ENCODE measurements at places on chromosomes 7 and 10.
A peak's percentile ranks its signal among the peaks of the same experiment; 100 is the strongest.

GRCh38 chr7:75977743-75978142 lies 16.7 kb downstream of the TMEM120A start:
- DNase-seq: no peak

DNA sequence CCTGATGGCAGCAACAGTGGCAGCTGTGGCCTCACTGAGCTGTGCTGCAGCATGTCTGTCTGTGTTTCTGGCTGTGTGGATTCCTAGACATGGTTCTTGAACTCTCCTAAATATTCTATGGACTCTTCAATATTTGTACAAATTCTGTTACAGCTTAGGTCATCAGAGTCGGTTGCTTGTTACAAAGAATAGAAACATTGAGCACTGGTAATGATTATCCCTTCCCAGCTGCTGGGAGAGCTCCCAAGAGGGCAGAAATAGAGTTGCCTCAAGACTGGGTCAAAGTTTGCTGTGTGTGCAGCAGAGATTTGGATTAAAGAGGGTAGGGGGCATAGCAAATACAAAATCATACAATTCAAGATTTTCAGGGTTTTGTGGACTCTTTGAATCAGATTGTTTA lies 337.1 kb upstream of the AKR1E2 start:
- no peak for DNase-seq

- no peak for DNase-seq
Measured at GRCh38 chr10:62657244-62657835, 147.2 kb upstream of the ADO start.

- peak; percentile 46 for DNase-seq
Measured at GRCh38 chr7:95469187-95469586, 16.6 kb upstream of the ASB4 start.

GRCh38 chr7:44621034-44621749 lies 14.8 kb downstream of the OGDH start:
- peak; percentile 60 for DNase-seq

- DNase-seq: peak; percentile 70
Measured at GRCh38 chr10:23702977-23703414, 264.1 kb downstream of the OTUD1 start.

DNA sequence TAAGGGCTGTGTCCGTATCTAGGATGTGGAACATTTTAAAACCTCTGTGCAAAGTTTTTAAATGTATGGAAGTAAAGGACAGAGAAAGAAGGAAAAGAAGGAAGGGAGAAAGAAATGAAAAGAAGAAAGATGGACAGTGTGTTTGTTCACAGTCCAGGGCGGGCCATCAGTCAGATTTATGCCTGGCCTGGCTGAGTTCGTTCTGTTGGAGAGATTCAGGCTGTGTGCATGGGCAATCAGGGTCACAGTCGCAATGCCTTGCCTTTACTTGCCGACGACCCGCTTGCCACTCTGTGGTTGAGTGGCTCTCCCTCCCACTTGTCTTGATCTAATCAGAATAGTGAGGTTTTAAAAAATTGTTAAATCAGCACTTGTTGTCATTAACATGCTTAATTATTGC lies 369.4 kb upstream of the BMPER start:
- no peak for DNase-seq

- no peak for DNase-seq
Measured at GRCh38 chr7:134654104-134654775, 7.6 kb downstream of the BPGM start.

DNA sequence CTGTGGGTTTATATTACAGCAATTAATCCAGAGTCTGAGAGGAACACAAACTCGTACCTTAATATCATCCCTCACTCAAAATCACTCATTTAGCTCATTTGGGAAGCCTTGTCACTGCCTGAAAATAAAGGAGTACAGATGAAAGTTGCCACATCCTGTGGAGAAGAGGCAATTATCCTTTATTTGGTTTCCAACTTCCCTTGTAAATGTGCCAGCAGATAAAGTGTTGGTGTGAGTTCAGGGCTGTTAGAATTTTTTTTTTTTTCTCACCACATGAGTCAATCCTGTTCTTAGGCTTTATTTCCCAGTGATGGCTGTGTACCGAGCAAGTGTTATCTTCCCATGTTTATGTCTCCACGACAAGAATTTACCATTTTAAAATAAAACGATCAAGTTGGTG lies 99.0 kb upstream of the SMIM30 start:
- peak; percentile 22 for DNase-seq

- DNase-seq: no peak
Measured at GRCh38 chr7:139488810-139489209, 5.3 kb upstream of the KLRG2 start.

DNA sequence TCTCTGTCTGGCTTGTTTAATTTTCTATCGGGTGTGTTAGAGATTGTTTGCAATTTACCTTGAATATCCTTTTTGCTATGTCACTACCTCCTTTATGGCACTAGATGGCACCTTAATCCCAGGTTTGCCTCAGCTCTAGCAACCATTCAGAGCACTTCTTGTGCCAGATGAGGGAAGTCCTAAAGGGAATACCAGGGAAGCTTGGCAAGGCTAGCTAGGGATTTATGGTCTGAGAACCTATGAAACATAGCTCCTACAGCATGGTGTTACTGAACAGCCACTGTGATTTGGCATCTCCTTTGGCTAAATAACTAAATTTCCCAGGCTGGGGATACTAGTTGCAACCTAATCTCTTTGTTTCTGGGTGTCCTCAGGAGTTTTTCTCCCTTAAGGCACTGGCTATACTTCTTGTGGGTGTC lies 69.0 kb upstream of the VOPP1 start:
- DNase-seq: peak; percentile 75

DNA sequence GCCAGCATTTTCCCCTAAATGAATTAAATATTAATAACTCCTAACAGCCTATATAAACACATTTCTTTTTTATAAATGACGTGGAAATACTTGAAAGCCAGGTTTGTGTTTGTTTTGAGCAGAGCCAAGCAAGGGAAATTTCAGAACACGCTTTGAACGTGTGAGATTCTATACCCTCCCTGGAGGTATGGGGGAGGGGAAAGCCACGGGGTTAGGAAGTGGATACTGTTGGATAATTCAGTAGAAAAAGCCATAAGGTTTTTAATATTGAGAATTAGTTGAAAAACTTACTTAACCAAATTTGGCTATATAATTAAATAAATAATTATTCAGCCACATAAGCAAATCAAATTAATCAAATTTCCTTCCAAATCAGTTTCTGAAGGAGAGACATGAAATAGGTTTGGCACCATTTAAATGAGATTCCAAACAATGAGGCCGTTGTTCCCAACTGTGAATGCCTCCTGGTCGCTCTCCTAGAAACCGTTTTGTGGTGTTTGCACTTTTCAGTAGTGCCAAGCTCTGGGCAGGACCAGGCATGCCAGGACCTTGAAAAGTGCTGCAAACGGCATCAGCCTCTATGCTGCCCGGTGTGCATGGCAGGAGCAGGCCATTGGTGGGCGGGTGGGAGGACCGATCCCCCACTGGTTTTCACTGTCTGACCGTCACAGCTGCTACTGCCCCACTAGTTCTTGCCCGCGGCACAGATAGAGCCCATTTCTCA lies 88.1 kb downstream of the SEPTIN14 start:
- DNase-seq: no peak

DNA sequence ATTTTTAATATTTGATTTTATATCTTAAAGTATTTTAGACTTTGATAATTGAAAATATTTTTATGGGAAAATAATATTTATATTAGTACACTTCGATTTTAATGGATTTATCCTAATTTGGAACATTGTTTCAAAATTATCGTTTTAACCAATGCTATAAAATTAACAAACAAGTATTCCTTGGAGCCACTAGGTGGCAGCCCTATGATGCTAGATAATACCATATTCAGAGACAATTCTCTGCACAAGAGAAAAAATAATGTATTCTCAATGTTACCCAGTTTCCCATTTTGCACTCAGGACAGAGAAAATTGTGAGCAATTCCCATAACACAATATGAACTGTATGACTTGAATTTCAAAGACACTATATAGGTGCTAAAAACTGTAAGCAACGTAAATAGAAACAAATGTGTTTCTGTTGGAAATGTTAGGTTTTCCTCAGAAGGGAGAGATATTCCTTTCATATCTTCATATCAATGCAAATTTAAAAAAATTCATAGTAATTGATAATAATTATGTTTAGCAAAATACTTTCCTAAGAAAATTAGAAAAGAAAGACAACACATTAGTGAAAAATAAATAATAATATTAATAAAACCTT lies 237.8 kb downstream of the SEMA3E start:
- DNase-seq: peak; percentile 56

DNA sequence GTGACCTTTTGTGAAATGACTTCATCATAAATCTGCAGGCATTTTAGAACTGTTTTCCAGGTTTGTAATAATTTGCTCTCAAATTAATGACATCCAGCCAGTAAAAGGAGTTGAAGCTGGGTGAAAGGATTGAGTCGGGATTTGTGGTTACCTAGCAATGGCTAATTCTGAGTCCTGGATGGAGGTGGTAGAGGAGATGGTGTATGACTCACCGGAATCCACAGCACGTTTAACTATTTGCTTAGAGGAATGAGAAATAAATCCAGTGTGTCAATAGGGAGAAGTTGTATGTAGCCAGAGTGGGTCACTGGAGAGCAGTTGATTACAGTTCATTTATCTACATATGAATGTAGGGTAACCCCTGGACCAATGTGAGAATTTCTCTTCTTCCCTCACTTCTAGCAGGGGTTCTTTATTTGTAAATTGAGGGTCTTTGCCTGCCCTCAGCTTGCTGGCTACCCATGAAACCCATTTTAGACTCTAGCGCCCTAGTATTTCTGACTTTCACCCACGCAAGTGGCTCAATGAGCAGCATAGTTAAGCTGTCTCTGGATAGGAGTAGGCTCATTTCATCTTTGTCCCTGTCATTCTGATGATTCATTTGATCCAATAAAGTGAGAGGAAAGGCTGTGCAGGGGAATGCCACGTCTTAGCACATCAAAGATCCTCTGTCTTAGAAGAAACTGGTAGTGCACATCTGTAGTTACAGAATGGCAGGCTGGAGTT lies 547.8 kb downstream of the SORCS3 start:
- DNase-seq: peak; percentile 16

- peak; percentile 28 for DNase-seq
Measured at GRCh38 chr7:107971613-107972012, 31.3 kb downstream of the LAMB1 start.

- DNase-seq: no peak
Measured at GRCh38 chr10:82148764-82149163, 273.8 kb downstream of the NRG3 start.

GRCh38 chr10:72243822-72244437 lies 27.9 kb upstream of the ASCC1 start:
- peak; percentile 97 for DNase-seq

DNA sequence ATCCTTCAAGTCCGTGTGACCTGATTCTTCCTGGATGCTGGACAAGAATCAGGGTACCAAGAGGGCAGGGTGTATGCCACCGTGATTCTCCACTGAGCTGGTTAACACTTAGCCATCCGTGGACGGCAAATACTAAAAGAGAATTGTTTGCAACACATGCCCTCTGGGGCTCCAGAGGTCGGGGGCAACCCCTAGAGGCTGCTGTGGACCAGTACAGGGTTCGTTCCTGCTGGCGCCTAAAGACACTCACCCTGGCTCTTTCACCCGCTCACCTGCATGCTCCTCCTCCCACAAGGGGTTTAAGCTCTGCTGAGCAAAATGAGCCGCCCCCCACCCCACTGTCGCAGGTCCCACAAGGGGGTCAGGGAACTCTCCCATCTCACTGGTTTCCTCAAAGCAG lies 148.7 kb upstream of the ITGB1 start:
- no peak for DNase-seq

GRCh38 chr10:66811211-66811610 lies 114.6 kb upstream of the LRRTM3 start:
- no peak for DNase-seq

- no peak for DNase-seq
Measured at GRCh38 chr10:27366769-27367168, 126.2 kb upstream of the ACBD5 start.

DNA sequence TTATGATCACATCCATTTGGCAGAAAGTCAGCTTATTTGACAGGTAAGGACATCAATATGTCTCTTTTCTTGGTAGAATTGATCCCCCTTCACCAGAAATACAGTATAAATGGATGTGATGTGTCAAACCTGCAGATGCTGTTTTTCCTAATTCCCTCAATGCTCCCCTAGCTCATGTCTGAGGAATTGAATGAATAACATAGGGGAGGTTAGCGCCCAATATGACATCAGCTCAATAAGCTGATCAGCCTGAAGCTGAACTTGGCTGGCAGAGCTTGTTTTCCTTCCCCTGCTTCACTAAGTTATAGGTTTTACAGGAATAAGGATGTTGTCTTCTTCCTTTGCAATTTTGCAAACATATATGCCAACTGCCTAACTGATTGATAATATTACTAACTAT lies 132.5 kb downstream of the REEP3 start:
- DNase-seq: no peak

GRCh38 chr7:101104193-101104713 lies 19.0 kb downstream of the TRIM56 start:
- no peak for DNase-seq

GRCh38 chr10:86744067-86744725 lies 12.2 kb upstream of the BMPR1A start:
- peak; percentile 25 for DNase-seq

GRCh38 chr10:20257422-20257821 lies 441.2 kb downstream of the PLXDC2 start:
- DNase-seq: no peak

DNA sequence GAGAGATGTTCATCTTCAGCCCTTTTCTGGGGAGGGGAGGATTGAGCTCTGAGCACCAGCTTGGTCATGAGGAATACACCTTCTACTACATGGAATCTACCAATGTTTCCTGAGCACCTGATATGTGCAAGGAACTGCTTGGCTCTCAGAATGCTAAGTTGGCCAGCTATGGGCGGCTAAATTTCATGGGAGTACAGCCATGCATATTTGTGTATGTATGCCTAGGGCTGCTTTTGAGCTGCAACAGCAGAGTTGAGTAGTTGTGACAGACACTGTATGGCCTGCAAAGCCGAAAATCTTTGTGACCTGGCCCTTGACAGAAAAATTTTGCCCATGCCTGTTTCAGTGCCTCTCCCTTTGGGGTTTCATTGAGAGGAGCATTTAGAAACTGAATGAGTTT lies 44.9 kb downstream of the NPY start:
- DNase-seq: no peak

DNA sequence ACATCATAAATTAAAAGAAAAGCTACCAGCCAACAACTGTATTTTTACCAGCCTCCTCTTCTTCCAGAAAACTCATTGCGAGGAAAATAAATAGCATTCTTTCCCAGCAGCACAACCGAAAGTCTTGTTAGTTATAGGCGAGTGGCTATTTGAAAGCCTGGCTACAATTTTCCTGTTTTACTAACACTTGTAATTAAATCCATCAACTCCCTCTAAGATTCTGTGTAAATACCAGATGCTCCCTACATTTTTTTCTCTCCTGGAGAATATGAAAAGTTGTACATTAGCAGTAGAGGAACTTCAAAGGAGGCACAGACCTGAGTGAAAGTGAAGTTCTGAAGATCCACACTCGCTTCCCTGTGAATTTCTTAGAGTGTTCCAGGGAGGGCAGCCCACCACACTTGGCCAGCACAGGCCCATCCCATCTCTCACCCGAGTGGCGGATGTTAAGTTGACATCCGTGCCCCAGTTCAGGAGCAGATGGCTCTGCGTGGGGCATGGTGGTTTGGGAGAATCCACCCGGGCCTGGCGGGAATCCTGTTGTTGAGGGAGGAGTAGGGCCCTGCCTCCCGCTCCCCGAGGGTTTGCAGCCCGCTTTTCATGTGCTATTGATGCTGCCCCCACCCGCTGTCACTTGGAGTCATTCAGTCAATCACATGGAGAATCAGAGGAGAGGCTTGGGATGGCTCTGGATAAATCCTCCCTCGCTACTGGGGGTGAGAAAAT lies 451.0 kb upstream of the GALNT17 start:
- no peak for DNase-seq

Data from iris pigment epithelial cell (primary cell).